NCI-H146 (cell line): ENCODE measurements at places on chromosomes 7 and 10.

GRCh38 chr10:69583106-69583505 is 9.9 kb upstream of the NEUROG3 start:
- DNase-seq: no peak

GRCh38 chr7:115004121-115004520 is 82.2 kb downstream of the MDFIC start:
- DNase-seq: no peak

- no peak for DNase-seq
Measured at GRCh38 chr7:19020711-19021110, 96.7 kb downstream of the TWIST1 start.

- DNase-seq: peak; percentile 40
Measured at GRCh38 chr7:2631946-2632732, at the start of gene TTYH3. Gene TTYH3 (plus strand): TSS chr7:2631986. CDS start chr7:2632156, 170 bp downstream.

- no peak for DNase-seq
Measured at GRCh38 chr10:124568848-124569622, 107.4 kb downstream of the LHPP start.

- no peak for DNase-seq
Measured at GRCh38 chr10:132443605-132443982, 46.6 kb downstream of the PWWP2B start.

DNA sequence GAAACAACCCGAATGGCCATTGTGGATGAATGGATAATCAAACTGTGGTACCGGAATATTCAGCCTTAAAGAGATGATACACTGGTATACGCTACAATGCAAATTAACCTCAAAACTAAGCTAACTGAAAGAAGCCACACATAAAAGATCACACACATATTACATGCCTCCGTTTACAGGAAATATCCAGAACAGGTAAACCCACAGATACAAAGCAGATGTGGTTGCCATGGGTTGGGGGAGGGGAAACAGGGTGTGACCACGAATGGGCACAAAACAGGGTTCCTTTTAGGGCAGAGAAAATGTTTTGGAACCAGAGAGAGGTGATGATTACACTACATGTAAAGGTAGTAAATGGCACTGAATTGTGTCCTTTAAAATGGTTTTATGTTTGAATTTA is 16.6 kb downstream of the ESYT2 start:
- DNase-seq: no peak

- no peak for DNase-seq
Measured at GRCh38 chr10:116737627-116738327, 4.6 kb downstream of the HSPA12A start.

DNA sequence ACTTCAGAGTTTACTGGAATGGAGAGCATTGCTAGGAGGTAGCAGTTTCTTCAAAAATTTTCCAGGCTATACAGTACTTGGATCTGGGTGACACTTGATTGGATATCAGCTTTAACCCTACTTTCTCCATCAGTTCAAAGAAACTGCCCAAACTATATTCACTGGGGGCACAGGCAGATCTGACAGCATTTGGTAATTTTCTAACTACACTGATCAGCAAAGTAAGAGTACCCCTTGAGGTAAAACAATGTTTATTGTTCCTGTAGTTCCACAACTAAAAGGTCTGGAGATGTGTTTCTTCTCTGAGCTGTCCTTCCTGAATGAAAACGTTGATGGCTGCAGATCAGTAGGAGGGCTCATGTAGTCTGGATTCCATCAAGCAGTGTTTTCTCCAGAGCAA is 104.2 kb downstream of the CABCOCO1 start:
- DNase-seq: no peak

GRCh38 chr10:53325066-53325465 is 552.5 kb upstream of the MBL2 start:
- DNase-seq: no peak

DNA sequence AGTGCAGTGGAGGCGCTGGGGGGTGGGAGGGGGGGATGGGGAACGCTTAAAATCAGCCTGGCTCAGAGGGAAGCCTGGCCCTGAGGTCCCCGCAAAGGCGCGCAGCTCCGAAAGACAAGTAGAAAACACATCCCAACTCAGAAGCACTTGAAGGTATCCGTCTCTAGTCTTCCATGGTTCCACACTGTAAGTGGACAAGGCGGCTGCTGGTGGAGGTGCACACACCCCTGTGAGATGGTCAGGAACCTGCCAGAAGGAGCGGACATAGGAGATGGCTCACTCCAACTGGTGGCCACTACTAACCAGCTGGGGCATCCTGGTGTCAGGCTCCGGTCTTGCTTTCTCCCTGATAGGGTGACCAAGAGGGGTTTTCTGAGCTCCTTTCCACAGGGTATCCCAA is 41.7 kb downstream of the CTBP2 start:
- no peak for DNase-seq

- DNase-seq: peak; percentile 20
Measured at GRCh38 chr7:80060218-80060806, 74.3 kb upstream of the GNAI1 start.

- no peak for DNase-seq
Measured at GRCh38 chr7:47414342-47415317, 167.3 kb downstream of the TNS3 start.

DNA sequence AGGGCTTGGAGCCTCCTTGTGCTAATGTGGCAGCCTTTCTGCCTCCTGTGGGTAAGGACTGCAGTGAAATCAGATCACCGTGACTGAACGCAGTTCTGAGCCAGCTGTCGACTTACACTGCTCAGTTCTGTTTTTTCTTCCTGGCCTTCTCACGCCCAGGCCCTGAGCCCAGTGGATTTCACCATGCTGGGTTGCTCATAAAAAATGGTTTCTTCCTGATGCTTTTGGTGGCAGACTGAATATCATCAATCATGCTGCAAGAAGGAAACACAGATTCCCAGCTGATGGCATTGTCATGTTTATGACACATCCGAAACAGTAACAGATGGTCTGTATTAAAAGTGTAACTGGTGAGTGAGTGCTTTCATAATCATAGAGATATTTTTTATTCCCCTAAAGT is 389.6 kb downstream of the GALNT17 start:
- DNase-seq: no peak

DNA sequence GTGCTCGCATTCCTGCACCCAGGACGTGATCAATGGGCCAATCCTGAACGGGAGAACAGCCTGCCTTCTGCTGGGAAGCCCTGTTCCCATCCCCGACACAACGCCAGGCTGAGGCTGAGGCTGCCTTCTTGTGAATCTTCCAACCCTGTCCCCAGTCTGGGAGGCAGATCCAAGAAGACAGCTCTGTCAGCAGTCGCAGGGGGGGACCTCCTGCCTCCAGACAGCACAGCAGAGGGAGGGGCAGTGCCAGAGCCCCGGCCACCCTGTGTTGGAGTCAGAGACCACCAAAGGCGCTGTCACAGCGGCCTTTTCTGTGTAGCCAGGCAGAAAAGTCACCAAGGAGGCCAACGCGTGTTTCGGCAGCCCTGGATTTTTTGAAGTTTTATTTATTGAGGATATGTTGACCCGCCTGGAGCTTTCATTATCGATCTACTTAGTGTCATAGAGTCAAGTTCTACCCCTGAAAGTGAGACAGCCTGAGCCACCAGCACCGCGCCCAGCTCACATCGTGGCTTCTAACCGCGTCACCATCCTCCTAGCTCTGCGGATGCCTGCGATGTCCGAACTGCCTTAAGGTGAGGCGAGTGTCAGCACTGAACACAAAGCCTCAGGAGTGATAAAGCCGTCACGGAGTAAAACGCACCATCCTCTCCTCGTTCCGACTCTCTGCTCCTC is 86.1 kb downstream of the PTPRN2 start:
- DNase-seq: no peak

- no peak for DNase-seq
Measured at GRCh38 chr10:77850620-77851231, 75.8 kb downstream of the DLG5 start.

DNA sequence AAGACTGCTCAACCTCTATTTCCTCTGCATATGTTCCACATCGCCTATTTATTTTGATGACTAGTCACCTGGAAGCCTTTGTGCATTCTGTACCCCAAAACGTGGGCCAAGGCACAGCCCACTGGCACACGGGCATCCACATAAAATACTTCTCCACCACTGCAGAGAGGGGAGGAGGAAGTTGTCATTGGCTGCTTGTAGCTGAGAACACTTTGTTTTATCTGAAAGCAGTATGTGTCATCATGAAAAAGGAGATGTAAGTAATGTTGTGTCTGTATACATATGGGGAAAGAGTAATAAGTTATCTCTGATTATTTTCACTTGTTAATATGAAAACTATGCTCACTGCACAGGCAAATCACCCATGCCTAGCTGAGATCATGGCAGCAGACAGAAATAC is 48.2 kb upstream of the AMPH start:
- DNase-seq: no peak

- no peak for DNase-seq
Measured at GRCh38 chr10:5764422-5765297, 48.6 kb downstream of the GDI2 start.

DNA sequence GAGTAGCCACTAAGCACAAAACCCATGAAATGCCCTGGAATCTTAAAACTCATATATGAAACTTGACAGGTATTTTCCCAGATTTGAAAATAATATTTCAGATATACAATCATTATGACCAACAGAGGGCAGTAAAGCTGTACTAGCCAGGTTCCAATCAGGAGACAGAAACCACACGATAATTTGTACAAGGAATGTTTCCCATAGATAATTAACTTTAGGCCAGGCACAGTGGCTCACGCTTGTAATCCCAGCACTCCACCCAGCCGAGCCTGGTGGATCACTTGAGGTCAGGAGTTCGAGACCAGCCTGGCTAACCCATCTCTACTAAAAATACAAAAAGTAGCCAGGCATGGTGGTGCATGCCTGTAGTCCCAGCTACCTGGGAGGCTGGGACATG is 31.0 kb upstream of the NUB1 start:
- DNase-seq: peak; percentile 12

DNA sequence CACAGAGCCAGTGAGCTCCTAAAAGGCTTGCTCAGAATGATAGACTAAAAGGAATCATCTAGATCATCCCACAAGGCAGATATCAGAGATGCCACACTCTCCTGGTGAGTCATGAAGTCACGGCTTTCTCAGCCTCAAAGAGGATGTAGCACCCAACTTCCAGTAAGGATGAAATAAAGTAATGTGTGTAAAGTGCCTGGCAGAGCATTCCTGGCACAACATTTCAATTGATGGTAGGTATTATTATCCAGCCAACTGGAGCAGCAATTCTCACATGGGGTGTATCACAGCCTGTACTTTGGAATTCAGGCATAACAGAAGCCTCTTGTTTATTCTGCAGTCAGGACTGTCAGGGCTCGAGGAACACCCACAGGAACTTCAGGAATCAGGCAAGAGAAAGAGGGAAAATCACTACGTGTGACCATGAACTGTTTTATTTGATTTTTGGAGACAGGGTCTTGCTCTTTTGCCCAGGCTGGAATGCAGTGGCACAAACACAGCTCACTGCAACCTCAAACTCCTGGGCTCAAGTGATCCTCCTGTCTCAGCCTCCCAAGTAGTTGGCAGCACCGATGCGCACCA is 5.3 kb upstream of the NAT16 start:
- DNase-seq: no peak

DNA sequence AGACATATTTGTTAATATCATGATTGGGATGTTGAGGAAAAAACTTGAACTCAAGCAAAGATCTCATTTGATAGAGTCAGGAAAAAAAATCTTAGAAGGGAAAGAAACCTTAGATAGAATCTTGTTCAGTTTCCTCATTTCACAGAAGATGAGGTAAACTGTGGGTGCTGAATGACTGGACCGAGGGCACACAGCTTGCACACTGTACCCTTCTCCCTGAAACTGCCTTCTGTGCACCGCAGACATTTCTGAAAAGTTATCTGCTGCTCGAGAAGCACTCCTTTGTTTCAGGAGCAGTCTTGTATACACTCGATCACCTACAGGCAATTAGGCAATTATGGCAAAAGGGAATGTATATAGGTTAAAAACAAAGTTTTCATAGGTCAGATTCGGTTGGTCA is 167.4 kb downstream of the SKAP2 start:
- DNase-seq: no peak

- no peak for DNase-seq
Measured at GRCh38 chr7:44460325-44460724, 30.1 kb downstream of the NUDCD3 start.

DNA sequence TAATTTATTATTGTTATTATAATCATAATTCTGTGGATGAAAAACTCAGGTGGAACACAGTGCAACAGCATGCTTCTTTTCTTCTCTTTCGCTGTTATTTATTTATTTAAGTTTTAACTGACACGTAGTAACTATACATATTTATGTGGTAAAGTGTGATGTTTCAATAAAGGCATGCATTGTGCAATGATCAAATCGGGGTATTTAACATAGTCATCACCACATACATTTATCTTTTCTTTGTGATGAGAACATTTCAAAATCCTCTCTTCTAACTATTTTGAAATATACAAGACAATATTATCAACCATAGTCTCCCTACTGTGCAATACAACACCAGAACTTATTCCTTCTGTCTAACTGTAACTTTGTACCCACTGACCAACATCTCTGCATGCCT is 152.5 kb upstream of the LYZL1 start:
- no peak for DNase-seq
